ENCODE measurements at places on chromosomes 11 and 22. TPM values are rescaled to one million over a fixed set of nuclear protein-coding genes. Genes with fewer than 3 reads are reported as not detected.
A peak's percentile ranks its signal among the peaks of the same experiment; 100 is the strongest.

DNA sequence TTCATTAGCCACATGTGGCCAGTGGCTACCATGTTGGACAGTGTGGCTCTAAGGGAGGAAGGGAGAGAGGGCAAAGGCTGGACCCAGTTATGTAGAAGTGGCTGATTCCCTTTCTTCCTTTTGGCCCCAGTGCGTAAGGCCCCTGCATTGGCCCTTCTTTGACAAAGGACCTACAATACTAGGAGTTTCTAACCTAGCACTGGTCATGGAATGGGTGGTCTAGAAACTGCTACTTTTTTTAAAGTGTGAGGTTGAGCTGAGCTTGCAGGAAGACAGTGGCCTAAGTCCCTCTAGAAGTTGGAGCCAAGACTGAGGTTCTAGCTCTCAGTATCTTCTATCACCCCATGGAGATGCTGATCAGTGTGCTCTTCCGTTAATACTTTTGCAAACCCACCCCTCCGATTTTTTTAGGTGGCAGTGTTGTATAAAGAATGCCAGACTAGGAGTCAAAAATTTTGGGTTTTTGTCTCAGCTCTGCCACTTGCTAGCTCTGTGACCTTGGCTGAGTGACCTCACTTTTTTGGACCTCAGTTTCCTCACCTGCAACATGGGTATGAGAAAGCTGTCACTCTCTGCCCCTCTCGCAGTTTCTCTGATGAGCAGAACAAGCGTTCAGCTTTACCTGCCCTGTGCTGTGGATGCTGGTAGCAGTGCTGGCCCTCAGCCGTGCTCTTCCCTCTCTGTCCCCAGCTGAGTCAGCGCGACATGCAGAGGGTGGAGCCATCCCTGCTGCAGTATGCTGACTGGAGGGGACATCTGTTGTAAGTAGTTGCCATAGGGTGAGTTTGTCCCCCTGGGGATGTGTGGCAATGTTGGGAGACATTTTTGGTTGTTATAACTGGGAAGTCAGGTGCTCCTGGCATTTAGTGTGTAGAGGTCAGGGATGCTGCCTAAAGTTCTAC, 6.9 kb downstream of the ACCS start:
- H3K4me1 ChIP-seq, result no peaks in the 10 kb centered on the region
- H3K36me3 ChIP-seq, result no peaks in the 10 kb centered on the region
- no peak overlapping the region for H3K4me3 ChIP-seq
- no peak overlapping the region for H3K27ac ChIP-seq

- no peak overlapping the region for H3K4me3 ChIP-seq
- no peak overlapping the region for H3K27ac ChIP-seq
- no peaks in the 10 kb centered on the region for H3K27me3 ChIP-seq
- H3K36me3 ChIP-seq, result no peaks in the 10 kb centered on the region
These were observed 31.8 kb upstream of the FCHSD2 start for GRCh38 chr11:73173755-73174494.

- peaks cover 31% of the 10 kb centered on the region for H3K4me1 ChIP-seq
- H3K4me3 ChIP-seq, result no peak overlapping the region
- H3K27me3 ChIP-seq, result no peaks in the 10 kb centered on the region
- no peak overlapping the region for H3K27ac ChIP-seq
- DNase-seq, result no peak
- no peaks in the 10 kb centered on the region for H3K36me3 ChIP-seq
These were observed 30.0 kb downstream of the MAPK1 start for GRCh38 chr22:21837248-21837979.

- H3K4me3 ChIP-seq, result no peak overlapping the region
- H3K36me3 ChIP-seq, result peaks cover 32% of the 10 kb centered on the region
- no peaks in the 10 kb centered on the region for H3K27me3 ChIP-seq
- no peak for DNase-seq
- H3K27ac ChIP-seq, result no peak overlapping the region
- peaks cover 28% of the 10 kb centered on the region for H3K4me1 ChIP-seq
These were observed 21.9 kb downstream of the NEAT1 start for GRCh38 chr11:65444314-65445051.

GRCh38 chr11:113615098-113615497, 91.0 kb downstream of the TMPRSS5 start:
- H3K27ac ChIP-seq, result no peak overlapping the region
- H3K4me3 ChIP-seq, result no peak overlapping the region
- H3K36me3 ChIP-seq, result no peaks in the 10 kb centered on the region
- H3K27me3 ChIP-seq, result no peaks in the 10 kb centered on the region
- no peak for DNase-seq

- no peaks in the 10 kb centered on the region for H3K4me1 ChIP-seq
- peaks cover 16% of the 10 kb centered on the region for H3K36me3 ChIP-seq
- no peak for DNase-seq
- no peaks in the 10 kb centered on the region for H3K27me3 ChIP-seq
- H3K27ac ChIP-seq, result no peak overlapping the region
These were observed 353.5 kb downstream of the TBC1D22A start for GRCh38 chr22:47115921-47116320.

GRCh38 chr11:120137611-120138521, at the start of gene TRIM29:
TSS of gene TRIM29 (minus strand) at chr11:120138113. CDS start at chr11:120138031, 82 bp downstream.
- H3K4me3 ChIP-seq, result no peak within 1 kb of the TSS
- H3K27me3 ChIP-seq, result no peaks in the 10 kb centered on the region
- no peak for DNase-seq
- H3K4me1 ChIP-seq, result no peaks in the 10 kb centered on the region
- H3K27ac ChIP-seq, result no peak within 1 kb of the TSS
- no peaks in the 10 kb centered on the region for H3K36me3 ChIP-seq

DNA sequence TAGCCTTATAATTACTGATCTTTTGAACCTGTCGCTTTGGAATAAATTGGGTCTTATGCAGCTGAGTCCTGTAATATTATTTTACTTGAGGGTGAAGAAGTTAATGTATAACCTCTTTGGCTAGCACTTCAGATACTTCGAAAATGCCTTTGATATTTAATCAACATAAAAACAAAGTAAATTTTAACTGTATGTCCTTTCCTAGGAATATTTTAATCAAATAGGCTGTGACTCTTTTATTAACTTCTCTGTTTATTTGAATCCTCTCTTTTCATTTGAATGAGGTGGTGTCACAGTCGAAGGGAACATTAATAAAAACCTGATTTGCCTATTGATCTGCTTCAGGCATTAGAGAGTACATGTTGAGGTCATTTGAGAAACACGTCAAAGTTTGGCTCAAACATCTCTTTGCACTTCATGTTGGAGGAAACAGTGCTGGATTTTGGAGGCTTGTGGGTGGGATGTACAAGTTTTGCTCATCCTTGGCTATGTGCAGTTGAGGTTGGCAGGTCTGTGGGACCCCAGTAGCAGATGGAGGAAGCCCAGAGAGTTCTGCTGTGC, 143.6 kb downstream of the NCAM1 start:
- no peak overlapping the region for H3K27ac ChIP-seq
- DNase-seq, result no peak
- no peaks in the 10 kb centered on the region for H3K36me3 ChIP-seq
- H3K4me3 ChIP-seq, result no peak overlapping the region
- no peaks in the 10 kb centered on the region for H3K27me3 ChIP-seq

- H3K36me3 ChIP-seq, result peaks cover 21% of the 10 kb centered on the region
- H3K27ac ChIP-seq, result no peak overlapping the region
- no peak overlapping the region for H3K4me3 ChIP-seq
- H3K27me3 ChIP-seq, result no peaks in the 10 kb centered on the region
- H3K4me1 ChIP-seq, result no peaks in the 10 kb centered on the region
- no peak for DNase-seq
These were observed 9.6 kb downstream of the SMTNL1 start for GRCh38 chr11:57546869-57547475.

DNA sequence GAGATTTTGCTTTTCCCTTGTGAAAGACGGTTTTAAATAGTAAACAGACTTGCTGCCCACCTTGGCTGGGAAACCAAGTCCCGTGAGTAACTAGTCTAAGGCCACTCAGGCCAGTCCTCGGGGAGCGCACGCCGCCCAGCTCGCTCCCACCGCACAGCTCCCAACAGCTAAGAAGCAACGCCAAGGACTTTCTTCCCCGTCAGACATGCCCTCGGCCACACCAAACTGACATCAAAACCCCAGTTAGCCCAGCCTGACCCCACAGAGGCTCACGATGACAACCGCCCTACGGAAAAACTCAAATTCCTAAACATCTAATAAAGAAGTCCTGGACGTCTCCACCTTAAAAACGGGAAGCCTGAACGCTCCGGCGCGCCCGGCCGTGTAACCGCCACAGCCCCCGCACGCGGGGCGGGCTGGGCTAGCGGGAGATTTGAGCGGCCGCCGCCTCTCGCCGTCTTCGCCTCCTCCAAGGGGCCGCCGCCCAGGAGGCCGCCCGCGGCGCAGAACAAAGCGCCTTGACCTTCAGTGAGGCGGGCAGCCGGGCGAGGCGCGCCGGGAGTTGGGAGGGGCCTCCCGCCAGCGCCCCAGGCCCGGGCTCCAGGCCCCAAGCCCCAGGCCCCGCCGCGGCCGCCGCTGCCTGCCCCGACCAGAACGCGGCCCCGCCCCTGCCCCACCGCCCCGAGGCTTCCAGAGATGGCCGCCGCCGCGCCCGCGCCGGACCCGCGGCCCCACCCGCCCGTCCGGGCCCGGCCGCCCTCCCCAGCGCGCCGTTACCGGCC, 486 bp downstream of the NAP1L4 start:
- peaks cover 39% of the 10 kb centered on the region for H3K4me1 ChIP-seq
- peak overlapping the region; percentile 48 for H3K4me3 ChIP-seq
- DNase-seq, result no peak
- H3K36me3 ChIP-seq, result peaks cover 4% of the 10 kb centered on the region
- H3K27ac ChIP-seq, result peak overlapping the region; percentile 84

DNA sequence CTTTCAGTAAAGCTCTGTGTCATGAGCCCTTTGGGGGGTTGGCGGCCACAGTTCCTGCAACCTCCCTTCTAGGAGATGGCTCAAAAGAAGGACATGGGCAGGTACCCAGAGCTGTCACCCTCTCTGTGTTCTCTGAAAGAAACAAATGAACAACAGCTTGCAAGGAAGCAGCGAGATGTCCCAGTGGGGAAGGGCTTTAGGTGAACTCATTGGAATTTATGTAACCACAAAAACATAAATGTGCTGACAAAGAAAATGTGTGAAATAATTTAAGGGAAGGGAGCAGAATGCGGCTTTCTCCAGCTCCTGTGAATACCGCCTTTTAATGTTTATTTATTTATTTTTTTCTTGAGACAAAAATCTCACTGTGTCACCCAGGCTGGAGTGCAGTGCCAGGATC, 3.3 kb downstream of the PARVG start:
- H3K4me3 ChIP-seq, result no peak overlapping the region
- H3K4me1 ChIP-seq, result peaks cover 29% of the 10 kb centered on the region
- no peaks in the 10 kb centered on the region for H3K27me3 ChIP-seq
- no peak overlapping the region for H3K27ac ChIP-seq

GRCh38 chr11:33375688-33376311, 118.6 kb downstream of the HIPK3 start:
- no peaks in the 10 kb centered on the region for H3K36me3 ChIP-seq
- peaks cover 13% of the 10 kb centered on the region for H3K27me3 ChIP-seq
- no peaks in the 10 kb centered on the region for H3K4me1 ChIP-seq
- DNase-seq, result no peak
- H3K4me3 ChIP-seq, result no peak within 1 kb of the TSS

- DNase-seq, result no peak
- no peak overlapping the region for H3K4me3 ChIP-seq
- H3K27ac ChIP-seq, result no peak overlapping the region
These were observed 529 bp downstream of the APOA4 start for GRCh38 chr11:116822575-116822974.

GRCh38 chr11:18449251-18449650, 6.4 kb upstream of the LDHAL6A start:
- DNase-seq, result no peak
- H3K27ac ChIP-seq, result no peak overlapping the region
- no peaks in the 10 kb centered on the region for H3K27me3 ChIP-seq
- no peaks in the 10 kb centered on the region for H3K4me1 ChIP-seq
- H3K4me3 ChIP-seq, result no peak overlapping the region

DNA sequence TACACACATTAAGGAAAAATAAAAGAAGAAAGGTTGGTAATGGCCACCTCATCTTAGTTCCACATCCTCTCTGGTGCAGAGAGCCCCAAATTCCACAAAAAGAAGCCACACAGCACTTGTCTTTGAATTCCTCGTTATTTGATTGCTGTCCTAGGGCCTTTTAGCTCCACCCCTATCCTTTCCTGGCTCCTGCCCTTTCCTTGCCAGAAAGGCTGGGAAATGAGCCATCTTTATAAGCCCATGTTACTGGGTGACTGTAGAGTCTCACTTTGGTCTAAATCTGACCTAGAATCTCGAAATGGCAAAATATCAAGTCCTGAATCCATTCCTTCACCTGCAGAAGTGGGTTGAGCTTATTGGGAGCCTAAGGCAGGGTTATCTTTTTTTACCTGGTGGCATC, 4.3 kb upstream of the TMEM132A start:
- peaks cover 8% of the 10 kb centered on the region for H3K27me3 ChIP-seq
- peaks cover 32% of the 10 kb centered on the region for H3K4me1 ChIP-seq
- peaks cover 41% of the 10 kb centered on the region for H3K36me3 ChIP-seq
- no peak overlapping the region for H3K4me3 ChIP-seq
- H3K27ac ChIP-seq, result no peak overlapping the region

GRCh38 chr22:34390400-34390799, 470.1 kb upstream of the LARGE1 start:
- H3K36me3 ChIP-seq, result no peaks in the 10 kb centered on the region
- no peaks in the 10 kb centered on the region for H3K4me1 ChIP-seq
- no peak overlapping the region for H3K27ac ChIP-seq
- no peak overlapping the region for H3K4me3 ChIP-seq
- no peak for DNase-seq
- no peaks in the 10 kb centered on the region for H3K27me3 ChIP-seq

GRCh38 chr11:117806846-117807245, 9.8 kb upstream of the DSCAML1 start:
- H3K4me3 ChIP-seq, result no peak overlapping the region
- H3K4me1 ChIP-seq, result peaks cover 10% of the 10 kb centered on the region
- H3K36me3 ChIP-seq, result no peaks in the 10 kb centered on the region
- no peaks in the 10 kb centered on the region for H3K27me3 ChIP-seq

DNA sequence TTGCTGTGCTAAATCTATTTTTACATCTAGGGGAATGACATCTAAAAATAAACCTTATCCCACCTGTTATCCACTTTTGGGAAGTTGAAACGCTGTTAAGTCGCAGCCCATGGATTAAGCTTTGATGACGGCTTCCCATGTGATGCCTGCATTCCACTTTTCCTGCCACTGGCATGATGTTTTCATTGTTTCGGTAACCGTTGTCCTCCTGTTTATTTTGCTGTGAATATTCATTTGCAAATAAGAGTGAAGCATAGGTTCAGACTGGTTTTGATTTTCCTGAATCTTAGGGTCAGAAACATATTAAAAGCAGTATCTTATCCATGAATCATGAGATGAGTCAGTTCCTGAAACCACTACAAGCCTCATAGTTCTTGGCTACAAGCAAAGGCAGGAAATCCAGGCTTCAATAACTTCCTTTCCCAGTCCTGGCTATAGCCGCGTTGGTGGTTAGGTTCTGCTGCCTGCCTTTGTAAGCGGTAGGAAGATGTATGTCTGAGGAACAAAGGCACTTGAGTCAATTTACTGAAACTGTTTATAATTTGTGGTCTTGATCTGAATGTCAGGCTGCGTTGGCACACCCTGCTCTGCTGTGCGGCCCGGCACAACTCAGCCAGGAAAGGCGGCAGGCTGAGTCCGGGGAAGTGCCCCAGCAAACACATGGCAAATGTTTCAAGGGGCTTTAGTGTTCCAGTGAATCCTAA, 19.4 kb downstream of the TEAD1 start:
- DNase-seq, result no peak
- H3K27ac ChIP-seq, result no peak overlapping the region
- H3K36me3 ChIP-seq, result no peaks in the 10 kb centered on the region
- H3K4me3 ChIP-seq, result no peak overlapping the region

Gene OR8D2
- not detected for total RNA-seq

Gene API5
- 93.7 TPM for total RNA-seq

Gene CARNS1
- 3.3 TPM for total RNA-seq
